Activated naive CD4-positive, alpha-beta T cell (primary cell): ENCODE measurements at places on chromosomes 7 and 10.

- no peak for DNase-seq
Observed at GRCh38 chr7:1537535-1538412, 7.3 kb downstream of the MAFK start.

DNA sequence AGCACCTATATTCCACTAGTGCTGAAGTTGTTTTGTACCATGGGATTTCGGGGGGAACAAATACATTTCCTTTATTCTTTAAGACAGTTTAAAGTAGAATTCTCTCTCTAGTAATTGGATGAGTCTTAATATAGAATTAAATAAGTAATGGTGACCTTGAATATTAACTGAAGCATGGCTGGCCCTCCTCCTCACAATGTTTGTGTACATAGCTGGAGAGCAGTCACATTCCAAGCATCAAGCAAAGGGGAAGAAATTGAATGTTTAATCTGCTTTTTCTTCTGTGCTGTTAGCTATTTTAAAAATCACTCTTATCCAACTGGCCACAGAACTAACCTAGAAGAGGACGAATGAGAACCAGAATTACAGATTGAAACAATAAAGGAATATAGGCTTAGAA lies 906.9 kb downstream of the CCSER2 start:
- DNase-seq = no peak

- DNase-seq = no peak
Observed at GRCh38 chr10:112615269-112615668, 168.3 kb downstream of the VTI1A start.

DNA sequence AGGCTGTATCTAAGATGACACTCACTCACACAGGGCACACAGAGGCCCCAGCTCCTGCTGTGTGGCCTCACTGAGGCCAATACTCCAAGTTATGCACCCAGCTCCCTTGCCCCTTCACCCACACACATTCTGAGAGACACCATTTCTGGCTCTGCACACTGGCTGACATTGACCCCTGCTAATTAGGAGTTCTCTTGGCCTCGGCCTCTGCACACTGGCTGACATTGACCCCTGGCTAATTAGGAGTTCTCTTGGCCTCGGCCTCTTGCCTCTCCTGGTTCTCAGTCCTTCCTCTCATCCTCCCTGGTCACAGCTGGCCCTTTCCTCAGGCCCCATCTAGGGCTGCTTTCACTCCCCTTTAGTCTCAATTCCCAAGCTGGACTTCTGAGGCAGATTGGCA lies 97.3 kb downstream of the GRID1 start:
- no peak for DNase-seq

DNA sequence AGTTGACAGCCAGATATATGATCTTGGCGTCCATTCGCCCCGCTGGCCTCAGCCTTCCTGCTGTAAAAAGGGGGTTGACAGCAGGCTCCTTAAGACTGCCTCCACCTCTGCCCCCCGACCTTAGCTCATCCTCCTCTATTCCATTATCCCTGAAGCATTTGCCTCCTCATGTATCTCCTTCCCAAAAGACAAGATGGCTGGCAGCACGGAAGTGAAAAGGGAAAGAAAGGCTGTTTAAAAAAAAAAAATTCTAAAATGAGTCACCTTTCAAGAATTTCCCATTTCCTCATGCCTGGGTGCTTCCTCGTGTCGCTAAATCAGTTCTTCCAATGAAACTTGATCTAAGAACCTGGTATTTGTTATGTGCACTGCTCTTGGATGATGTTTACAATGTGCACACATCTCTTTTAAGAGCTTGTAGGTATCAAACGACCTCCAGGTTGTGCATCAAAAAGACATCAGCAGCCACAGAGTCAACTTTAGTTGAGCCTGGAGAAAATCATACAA lies 1.7 kb downstream of the SCRN1 start:
- no peak for DNase-seq

DNA sequence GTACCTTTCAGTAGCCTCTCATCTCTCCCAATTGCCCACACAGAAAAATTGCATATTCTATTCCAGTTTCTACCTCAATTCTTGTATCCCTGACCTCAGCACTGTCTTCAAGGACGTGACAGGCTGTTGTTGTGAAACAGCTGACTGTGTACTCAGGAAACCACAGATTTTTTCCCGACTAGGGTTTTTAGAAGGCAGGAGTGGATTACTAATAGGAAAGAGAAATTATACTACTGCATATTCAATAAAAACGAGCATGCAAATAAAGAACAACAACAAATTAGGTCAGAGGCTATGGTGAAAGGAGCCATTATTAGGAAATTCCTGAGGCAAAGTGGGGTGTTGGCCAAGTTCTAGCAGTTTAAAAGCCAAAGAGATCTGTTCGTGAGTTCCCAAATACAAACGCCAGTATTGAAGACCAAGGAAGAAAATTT lies 93.4 kb downstream of the DOCK4 start:
- DNase-seq = no peak

DNA sequence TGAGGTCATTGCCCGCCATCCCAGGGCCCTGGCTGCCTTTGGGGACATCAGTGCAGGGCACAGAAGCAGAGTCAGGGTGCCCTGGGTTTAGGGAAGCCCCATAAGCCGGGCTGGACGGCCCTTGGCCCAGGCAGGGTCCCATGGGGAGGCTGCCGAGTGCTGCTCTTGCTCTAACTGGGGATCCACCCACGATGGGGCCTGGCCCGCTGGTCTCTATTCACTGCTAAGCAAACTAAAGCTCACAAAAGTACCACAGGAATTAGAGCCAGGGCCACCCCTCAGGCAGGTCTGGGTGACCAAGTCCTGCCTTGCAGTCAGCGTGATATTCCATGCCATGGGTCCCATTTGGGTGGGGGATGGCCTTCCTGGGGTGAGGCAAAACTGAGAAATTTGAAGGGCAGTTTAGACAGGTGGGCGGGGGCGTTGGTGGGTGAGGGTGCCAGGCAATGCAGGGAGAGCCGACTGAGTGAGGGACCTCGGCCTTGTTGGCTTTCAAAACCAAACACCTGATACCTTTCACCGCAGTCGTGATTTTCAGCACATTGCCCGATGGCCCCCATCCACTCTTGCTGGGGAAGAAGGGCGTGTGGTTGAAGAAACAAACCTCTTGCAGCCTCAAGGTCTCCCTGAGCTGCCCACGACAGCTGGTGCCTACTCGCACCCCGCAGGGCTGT lies 92.8 kb upstream of the PPIF start:
- DNase-seq = no peak

GRCh38 chr10:67884842-67885670 lies 600 bp downstream of the SIRT1 start:
- DNase-seq = peak; percentile 71

DNA sequence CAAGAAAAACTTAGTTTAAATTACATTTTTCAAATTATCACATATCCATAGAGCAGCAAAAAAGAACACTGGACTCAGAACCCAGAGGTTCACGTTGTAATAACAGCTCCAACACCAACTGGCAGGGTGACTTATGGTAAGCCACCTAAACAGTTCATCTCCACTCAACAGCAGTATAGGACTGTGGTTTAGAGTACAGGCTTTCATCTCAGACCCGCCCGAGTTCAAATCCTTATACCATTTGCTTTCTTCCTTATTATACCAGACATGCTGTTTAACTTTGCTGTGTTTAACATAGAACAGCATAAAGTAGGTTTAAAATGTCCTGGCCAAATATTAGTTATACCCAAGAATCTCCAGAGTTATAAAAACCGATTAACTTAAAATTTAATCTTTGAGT lies 97.9 kb downstream of the ARHGAP21 start:
- no peak for DNase-seq
